ENCODE measurements at places on chromosomes 5 and 9. TPM values are rescaled to one million over a fixed set of nuclear protein-coding genes. Genes with fewer than 3 reads are reported as not detected.

- no peak for DNase-seq
These were observed 390.2 kb downstream of the TLR4 start for GRCh38 chr9:118094387-118094786.

DNA sequence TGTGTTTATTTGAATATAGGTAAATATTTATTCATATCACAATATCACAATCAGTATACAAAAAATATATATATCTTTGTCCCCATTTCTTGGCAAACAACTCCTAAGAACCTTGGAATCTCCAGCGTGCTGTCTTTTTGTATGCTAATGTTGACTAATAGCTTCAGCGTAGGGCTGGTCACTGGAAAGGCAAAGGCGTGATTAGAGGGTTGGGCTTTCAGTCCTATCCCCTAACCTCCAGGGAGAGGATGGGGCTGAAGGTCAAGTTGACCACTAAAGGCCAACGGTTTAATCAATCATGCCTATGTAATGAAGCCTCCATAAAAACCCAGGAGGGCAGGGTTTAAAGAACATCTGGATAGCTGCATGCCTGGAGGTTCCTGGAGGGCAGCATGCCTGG is 79.6 kb upstream of the BNC2 start:
- no peak for DNase-seq

- no peak for DNase-seq
These were observed 10.3 kb upstream of the NPR2 start for GRCh38 chr9:35781066-35781465.

Gene LMBRD2
- 6.1 TPM for total RNA-seq

Gene OR1J2
- not detected for total RNA-seq

DNA sequence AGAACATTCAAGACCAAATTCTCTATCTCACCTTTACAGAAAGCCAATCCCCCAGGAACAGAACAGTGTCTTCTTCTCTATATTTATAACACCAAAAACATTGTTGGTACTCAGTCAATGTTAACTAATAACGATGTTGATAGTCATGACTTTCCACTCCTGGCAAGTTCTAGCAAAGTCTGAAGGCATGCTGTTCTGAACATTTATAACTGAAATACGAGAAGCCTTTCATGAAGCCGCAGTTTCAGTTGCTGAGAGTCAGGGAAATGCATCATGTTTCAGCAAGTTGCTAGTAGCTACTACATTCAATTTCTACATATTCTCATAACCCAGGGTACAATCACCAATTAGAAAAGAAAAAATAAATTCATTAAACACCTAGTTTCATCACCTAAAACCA is 301.4 kb downstream of the PDE4D start:
- DNase-seq = peak; percentile 91

- DNase-seq = no peak
These were observed 3.5 kb upstream of the PHYHD1 start for GRCh38 chr9:128917151-128917849.

GRCh38 chr9:121055642-121056143 is 5.6 kb upstream of the C5 start:
- DNase-seq = no peak

- DNase-seq = no peak
These were observed 16.6 kb downstream of the FYB1 start for GRCh38 chr5:39202597-39203274.

- DNase-seq = peak; percentile 52
These were observed 105.8 kb downstream of the DOCK2 start for GRCh38 chr5:169742771-169743296.

- peak; percentile 2 for DNase-seq
These were observed 237.2 kb upstream of the IL12B start for GRCh38 chr5:159567461-159567860.

GRCh38 chr5:39640552-39640951 is 215.8 kb upstream of the DAB2 start:
- DNase-seq = no peak

Gene OTULINL
- 1.8 TPM for total RNA-seq

DNA sequence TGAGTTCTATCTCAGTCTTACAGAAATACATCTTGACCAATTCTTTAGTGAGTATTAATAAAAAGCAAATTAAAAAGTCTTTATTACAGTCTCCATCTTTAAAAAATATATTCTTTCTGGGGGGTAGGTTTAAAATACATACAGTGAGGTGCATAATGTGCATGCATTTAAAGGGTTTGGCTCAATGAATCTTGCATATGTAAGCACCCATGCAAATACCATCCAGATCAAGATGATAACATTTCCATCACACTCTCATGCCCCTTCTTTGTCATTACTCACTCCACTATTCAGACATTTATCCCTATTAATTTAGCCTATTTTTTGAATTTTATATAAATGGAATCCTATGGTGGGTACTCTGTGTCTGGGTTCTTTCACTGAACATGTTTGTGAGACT is 113.0 kb downstream of the APBA1 start:
- no peak for DNase-seq

DNA sequence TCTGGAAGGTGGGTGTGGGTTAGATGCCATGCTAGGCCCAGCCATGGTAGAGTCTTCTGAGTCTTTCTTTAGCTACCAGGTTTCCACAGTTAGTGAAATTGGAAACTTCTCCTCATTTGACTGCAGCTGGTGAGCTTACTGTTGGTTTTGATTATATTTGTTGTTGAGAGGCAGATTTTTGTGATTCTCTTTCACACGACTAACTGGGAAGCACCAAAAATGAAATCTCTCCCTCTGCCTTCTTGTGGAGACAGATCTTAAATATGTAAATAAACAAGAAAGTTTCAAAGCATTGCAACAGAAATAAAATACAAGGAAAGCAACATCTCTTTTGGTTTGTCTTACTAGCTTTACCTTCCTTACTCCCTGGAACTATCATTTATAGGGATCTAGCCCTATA is 122.2 kb downstream of the CEMIP2 start:
- DNase-seq = no peak

GRCh38 chr9:137139468-137140150 is 655 bp downstream of the GRIN1 start:
- no peak for DNase-seq

DNA sequence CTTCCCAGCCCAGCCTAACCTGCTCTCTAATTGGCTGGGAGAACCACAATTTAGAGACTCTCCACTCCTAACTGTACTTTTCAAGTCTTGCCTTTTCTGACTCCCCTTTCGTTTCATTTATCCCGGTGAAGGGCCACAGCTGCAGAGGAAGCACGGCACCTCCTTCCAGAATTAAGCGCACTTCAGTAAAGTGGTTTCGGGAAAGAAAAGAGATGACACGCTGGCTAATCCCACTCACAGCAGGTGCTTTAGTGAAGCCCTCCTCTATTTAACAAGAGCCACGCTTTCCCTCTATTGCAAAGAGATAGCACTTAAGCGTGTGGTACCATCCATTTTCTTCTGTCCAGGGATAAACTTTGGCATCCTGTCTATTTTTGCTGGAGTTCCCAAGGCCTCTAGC is 4.8 kb downstream of the DNAH5 start:
- DNase-seq = no peak

DNA sequence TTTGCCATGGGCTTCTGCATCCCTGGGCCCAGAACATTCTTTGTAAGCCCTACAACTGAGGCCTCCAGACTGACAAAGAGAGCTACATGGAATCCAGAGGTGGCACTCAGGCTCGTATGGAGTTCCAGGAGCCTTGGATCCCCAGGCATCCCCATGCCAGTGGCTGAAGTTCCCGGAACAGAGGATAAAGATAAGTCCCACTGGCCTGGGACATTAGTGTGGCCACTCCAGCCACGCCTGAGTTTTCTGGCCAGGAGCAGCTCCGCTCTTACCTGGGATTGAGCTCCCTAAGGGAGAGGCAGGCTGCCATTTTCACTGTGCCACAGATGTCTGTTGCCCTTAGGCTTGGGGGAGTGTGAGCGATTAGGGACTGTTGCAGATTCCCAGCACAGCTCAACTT is 656.3 kb upstream of the FAM174A start:
- DNase-seq = no peak

DNA sequence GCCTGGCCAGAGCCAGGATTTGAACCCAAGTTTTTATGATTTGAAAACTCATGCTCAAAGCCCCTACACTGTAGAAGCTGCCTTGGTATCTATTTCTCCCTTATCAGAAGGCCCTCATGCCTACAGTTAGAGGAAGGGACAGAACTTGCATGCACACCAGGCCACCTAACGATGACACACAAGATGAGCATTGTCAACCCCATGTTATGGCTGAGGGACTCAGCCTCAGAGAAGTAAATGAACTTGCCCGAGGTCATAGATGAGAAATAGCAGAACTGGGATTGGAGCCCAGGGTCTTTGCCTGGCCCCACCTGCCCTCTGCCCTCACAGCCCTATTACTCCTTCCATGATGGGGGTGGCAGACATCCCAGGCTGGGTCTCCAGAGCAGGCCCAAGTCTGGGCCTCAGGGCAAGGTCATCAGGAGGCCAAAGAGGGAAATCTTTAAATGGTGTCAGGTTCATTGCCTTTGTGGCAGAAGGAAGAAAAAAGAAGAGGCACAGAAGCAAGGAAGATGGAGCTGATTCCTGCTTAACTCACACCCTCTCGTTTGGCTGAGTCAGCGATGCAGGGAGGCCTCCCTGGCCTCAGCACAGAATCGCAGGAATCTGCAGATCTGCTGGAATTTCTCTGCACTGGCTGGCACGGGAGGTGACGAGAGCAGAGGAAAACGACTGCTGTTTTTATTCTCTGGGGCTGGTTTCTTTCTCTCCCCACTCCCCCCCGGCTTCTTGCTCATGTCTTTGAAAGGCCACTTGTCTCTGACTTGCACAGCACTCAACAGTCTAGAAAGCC is 20.6 kb upstream of the CRB2 start:
- DNase-seq = no peak

Gene ECM2
- 1.4 TPM for total RNA-seq

DNA sequence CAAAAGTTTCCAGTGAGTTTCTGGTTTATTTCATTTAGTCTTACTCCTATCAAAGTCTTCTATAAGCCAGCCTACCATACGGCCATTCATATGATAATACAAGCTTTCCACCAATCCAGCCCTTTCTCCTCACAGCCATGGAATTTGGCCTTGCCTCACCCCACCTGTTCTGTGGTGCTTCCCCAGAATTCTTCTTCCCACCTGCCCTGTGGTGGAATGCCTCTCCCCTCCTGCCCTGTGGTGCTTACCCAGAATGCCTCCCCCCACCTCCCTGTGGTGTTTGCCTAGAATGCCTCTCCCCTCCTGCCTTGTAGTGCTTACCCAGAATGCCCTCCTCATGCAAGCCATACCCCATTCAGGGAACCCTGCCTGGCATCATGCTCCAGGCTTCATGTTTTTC is 90.3 kb upstream of the APC start:
- DNase-seq = peak; percentile 57

- DNase-seq = no peak
These were observed 115.1 kb upstream of the TSLP start for GRCh38 chr5:110956280-110956912.

DNA sequence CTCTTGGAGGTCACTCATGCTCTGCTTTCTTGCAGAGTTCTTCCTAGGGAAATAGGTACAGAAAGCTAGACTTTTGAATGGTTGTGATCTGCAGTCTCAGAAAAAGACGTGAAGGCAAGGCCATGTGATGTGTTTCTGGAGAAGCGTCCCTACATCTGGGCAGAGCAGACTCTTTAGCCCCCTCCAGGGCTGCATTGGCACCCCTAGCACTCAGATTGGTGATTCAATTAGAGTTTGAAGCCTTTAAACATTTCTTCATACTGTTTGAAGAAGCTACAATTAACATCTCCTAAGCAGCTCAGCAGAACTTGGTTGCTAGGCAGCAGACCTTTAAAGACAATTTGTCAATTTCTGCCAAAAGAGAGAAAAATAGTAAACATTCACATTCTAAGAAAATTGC is 21.6 kb downstream of the JADE2 start:
- no peak for DNase-seq

Gene EIF4E1B
- total RNA-seq = not detected

Gene ADAMTSL2
- not detected for total RNA-seq

Gene GNA14
- total RNA-seq = not detected

DNA sequence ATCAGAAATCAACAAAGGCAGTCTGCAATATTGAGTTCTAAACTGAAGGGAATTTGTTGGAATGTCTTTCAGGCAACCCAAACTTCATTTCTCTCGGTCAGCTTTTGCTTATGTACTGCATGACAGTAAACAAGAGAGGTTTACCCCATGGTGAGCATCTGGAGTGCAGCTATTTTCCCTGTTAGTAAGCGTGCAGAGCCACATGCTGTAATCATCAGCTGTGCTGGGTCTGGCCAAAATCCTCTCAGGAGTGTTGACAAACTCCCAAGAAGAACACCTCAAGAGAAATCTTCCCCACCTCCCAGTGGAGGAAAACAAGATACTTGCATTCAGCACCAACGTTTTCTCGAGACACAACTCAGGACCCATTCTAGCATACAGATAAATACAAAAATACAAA is 83.6 kb upstream of the ADAMTSL1 start:
- DNase-seq = no peak

DNA sequence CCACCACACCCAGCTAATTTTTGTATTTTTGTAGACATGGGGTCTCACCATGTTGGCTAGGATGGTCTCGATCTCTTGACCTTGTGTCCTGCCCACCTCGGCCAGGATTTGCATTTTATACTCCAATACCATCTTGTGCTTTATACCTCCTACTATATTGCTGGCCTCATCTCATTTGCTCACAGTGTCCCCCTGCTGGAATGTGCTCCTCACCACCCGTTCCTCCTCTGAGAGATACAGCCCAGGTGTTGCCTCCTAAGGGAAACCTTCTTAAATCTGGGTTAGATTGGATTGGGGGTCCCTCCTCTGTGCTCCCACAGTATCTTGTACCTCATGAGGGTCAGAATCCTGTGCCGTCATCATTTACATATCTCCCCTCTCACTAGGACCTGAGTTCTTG is 131.7 kb downstream of the PAPPA start:
- DNase-seq = no peak

GRCh38 chr5:61624553-61625136 is 292.6 kb downstream of the ZSWIM6 start:
- no peak for DNase-seq

DNA sequence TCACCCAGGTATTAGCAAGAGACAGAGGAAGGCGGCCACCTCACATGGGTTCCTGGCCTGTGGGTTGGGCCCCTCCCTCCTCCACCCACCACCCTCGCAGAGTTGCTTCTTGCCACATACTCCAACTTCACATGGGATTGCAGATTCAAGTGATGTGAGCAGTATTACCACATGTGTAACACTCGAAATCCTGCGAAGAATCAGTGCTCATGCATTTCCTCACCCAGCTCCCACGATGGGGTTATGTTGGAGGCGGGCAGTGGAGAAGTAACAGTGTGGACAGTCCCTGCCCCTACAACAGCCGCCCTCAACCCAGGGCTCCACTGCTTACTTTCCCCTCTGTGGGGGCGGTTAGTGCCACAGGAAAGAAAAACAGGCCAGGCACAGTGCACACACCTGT is 3.9 kb upstream of the FBP1 start:
- no peak for DNase-seq

- DNase-seq = no peak
These were observed 37.5 kb upstream of the BOD1 start for GRCh38 chr5:173653822-173654523.

Gene GLRA1
- total RNA-seq = not detected
